ENCODE measurements at places on chromosomes 12 and 14.

GRCh38 chr12:7750350-7750749 lies 3.2 kb upstream of the CLEC4C start:
- DNase-seq = no peak

DNA sequence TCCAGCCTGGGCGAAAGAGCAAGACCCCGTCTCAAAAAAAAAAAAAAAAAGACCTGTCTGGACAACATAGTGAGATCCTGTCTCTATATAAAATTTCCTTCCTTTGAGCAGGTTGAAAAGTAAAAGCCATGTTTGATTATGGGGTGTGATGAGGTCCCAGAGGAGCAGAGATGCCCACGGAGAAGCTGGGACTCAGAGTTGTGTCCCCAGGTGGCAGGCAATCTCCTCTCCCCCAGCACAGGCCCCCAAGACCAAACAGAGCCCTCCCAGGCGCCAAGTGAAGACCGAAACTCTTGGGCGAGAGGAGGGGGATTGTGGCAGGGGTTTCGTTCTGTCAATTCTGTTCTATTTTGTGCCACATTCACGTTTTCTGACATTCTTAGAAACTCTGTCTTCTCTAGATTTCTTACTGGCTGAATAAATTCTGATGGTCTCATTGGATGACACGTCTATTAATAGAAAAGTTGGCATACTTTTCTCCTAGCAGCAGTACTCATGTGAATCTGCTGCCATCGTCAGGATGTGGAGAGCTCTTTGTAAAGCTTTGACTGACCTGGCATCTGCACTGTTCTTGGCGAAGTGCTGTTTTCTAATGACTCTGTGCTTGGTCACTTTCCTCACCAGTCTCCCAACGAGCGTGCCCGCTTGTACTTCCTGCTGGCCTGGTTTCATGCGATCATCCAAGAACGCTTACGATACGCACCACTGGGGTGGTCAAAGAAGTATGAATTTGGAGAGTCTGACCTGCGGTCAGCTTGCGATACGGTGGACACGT lies 43.4 kb downstream of the HSP90AA1 start:
- no peak for DNase-seq

DNA sequence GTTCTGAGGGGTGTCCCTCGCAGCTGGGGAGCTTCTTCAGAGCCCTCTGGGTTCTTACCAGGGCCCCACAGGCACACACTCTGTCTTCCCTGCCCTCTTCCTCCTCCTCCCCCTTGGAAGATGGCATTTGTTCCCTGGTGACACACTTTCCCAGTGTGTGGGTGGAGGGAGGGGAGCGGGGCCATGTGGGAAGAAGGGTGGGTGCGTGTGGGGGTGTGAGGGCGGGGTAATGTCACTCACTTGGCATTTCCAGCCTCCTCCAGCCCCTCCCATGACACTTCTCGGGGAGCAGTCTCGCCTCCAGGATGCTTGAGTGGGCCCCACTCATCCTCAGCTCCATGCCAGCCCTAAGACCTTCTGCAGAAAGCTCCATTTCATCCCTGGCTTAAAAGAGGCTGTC lies 61.3 kb downstream of the ADCK1 start:
- DNase-seq = no peak

DNA sequence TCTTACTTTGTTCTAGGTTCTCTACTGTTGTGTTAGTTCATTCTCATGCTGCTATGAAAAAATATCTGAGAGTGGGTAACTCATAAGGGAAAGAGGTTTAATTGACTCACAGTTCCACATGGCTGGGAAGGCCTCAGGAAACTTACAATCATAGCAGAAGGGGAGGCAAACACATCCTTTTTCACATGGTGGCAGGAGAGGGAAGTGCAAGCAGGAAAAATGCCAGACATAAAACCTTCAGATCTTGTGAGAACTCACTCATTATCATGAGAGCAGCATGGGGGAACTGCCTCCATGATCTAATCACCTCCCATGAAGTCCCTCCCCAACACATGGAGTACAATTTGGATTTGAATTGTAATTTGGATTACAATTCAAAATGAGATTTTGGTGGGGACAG lies 69.6 kb downstream of the MGST1 start:
- no peak for DNase-seq

DNA sequence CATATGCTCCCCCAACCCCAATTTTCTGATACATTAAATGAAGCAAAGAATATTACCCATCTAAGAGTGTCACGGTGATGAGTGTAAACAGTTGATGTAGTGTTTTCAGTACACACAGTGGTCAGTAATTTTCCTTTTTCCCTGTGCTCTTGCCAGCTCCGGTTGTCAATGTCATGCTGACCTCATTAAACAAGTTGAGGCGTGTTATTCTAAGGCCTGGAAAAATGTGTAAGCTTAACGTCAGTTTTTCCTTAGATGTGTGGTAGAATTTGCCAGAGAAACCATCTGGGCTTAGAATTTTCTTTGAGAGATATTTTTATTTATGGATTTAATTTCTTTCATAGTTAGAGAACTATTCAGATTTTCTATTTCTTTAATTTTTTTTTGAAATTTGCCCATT lies 11.7 kb upstream of the SERPINA6 start:
- no peak for DNase-seq

DNA sequence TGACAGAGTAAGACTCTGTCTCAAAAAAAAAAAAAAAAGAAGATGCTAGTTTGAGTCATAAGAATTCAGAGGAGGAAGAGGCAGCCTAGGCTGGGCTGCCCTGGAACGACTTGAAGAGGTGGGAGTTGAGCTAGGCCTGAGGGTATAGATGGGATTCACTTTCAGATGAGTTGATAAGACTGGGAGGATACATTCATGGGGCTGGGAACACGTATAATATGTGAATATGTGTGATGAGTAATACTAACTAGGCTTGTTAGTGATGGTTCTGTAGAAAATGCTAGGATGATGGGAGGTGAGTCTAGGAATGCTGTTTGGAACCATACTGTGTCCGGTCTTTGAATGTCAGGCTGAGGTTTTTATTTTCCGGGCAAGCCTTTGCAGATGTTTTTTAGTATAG lies 9.0 kb downstream of the PLEKHA5 start:
- no peak for DNase-seq

DNA sequence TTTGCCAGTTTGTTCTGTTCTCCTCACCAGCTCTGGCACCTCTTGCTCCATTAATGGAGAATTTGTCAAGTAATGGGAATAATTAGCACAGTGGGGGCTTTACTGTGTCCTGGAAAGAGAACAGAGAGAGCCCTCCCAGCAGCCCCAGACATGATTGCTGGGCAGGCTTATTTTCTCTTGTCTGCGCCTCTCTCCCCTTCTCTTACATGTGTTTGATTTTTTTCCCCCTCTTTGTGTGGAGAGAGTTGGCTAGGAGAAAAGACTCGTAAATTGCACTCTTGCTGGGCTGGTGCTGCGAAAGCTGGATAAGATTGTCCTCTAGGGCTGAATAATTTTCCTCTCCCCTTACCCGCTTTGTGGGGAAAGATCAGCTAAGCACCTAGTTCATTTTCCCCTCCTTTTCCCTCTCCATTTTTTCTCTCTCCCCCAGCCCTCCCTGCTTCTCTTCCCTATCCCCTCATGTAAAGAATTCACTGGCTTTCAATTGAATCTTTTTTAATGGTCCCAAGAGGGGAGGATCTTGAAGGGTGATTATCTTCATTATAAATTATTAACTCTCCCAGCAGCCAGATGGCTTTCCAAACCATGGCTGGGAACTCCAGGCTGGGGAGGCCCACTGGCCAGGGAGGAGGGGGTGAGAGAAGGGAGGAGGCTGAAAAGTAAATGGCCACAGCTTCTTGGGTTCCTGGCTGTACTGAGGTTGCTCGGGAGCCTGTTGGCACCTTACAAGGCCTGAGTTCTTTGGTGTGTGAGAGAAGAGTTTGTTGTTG lies 62.2 kb downstream of the NRXN3 start:
- DNase-seq = no peak

DNA sequence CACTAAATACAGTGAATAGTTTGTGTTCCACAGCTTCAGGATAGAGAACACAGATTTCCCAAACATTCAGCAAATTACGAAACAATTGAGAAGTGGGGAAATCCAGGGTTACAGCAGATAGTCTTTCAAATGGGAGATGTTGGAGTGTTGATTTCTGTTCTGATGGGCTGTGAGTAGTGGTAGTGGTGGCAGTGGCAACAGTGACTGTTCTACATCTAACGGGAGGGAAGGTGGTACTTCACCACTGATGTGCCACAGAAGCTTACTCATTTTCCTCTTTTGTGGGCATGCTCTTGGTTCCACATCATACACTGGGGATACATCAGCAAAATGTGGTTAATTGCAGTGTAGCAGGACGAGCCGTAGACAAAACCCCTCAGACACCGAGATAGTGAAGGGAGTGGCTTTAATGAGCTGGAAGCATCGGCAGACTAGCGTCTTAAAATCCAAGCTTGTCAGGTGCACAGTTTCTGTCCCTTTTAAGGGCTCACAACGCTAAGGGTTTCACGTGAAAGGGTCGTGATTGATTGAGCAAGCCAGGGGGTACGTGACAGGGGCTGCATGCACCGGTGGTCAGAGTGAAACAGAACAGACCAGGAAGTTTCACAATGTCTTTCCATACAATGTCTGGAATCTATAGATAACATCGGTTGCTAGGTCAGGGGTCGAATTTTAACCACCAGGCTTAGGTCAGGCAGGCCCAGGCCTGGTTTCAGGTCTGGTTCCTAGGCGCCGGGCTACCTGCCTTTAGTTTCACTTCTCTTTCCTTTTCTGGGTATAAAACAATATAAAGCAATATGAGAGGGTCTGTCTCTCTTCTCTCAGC lies 330.6 kb upstream of the FBXO33 start:
- no peak for DNase-seq

DNA sequence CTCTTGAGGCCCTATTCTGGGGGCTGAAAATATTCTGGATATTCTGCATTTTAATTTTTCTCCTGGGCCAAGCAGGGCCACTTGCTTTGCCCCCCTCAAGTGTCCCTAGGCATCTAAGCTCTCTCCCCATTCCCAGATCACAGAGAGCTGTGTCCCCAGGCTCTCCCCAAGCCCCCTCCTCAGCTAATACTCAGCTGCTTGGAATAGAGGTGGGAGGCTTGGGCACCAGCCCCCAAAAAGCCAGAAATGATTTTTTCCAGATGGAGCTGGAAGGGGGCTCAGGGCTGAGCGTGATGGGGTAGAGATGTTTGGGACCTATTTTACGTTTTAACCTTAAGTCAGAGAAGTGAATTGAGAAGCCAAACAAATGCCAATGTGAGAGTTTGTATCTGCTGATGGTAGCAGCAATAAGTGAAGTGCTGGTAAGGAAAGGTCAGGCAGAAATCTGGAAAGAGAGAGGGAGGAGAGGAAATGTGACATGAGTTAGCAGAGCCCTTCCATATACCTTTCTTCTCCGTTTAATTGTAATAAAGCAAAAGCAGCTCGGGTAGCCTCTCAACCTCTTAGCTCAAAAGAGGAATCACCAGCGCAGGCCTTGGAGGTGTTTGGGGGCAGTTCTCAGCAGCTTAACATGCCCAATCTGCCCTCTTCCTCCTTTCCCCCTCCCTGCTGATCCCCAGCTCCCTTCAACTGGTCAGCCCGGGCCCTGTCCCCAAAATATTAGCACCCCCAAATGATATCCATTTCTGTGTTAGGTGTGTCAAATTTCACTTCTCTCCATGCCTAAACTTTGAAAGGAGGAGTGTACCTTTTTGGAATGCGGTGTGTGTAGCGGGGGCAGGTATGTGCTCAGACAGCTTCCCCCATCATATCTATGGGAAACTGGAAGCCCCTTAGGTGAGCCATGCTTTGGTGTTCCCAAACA lies 5.0 kb upstream of the HOXC6 start:
- DNase-seq = no peak

DNA sequence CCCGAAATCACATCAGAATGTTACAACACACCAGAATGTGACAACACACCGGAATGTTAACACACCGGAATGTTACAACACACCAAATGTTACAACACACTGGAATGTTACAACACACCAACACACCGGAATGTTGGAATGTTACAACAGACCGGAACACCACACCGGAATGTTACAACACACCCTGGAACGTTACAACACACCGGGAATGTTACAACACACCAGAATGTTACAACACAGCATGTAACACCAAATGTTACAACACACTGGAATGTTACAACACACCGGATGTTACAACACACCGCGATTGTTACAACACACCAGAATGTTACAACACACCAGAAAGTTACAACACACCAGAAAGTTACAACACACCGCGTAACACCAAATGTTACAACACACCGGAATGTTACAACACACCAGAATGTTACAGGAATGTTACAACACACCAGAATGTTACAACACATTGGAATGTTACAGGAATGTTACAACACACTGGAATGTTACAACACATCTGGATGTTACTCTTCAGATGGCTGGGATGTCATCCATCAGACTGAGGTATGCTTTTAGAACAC lies 21.1 kb downstream of the CHFR start:
- no peak for DNase-seq

DNA sequence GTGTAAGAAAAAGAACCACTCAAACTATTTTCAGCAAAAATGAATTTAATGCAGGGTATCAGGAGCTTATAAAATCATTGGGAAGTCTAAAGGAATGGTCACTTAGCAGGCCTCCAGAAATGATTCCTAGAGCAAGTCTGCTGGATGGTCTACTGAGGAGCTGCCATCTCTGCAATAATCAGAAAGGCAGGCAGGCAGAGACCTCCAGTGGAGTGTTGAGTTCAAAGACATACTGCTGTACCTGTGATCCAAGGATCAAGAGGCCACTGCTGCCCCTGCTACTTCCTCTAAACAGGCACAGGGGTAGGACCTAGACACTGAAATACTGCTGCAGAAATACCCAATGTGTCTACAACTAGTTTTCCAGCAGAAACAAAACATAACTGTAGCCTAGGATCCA lies 14.5 kb upstream of the KICS2 start:
- no peak for DNase-seq

DNA sequence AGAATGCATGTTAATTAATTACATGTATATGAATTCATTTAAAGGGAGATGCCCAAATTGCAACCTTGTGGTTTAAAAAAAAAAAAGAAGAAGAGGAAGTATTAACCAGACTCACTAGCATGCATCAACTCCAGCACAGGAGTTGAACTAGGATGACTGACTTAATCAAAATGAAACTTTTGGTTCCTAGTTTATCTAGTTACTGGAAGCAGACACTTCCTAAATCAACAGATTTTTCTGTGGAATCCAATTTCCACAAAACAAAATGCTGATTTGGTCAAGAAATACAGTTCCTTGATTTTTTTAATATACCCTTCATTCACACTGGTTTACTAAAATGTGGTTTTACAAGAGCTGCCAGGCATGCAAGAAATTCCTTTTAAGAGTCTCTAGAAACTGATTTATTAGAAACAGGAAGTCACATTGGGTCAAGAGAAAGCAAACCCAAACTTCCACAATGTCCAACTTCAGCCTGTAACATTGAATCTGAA lies 41.6 kb downstream of the ITPR2 start:
- no peak for DNase-seq

GRCh38 chr12:47184813-47185212 lies 105.1 kb upstream of the AMIGO2 start:
- no peak for DNase-seq

All from stimulated activated CD8-positive, alpha-beta memory T cell treated with anti-CD3 and anti-CD28 coated beads, Interleukin-15, amount 100 ng/mL, for 4 hours (primary cell).